ENCODE measurements at places on chromosomes 16 and 17.
A peak's percentile ranks its signal among the peaks of the same experiment; 100 is the strongest.

DNA sequence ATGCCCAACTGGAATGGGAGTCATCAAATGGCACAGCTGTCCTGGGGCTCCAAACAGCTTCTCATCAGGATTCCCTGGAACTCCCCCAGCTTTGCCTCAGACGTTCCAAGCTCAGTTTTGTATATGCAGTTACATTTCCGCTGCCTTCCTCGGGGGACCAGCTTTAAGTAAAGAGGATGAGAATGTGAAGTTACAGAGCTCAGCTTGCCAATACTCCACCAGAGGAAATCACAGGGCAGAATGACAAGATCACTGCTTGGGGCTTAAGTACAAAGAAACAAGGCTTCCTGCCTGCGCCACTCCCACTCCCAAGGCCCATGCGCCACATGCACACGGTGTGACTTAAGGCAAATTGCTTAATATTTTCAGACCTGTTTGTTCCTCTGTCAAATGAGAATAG, 272.4 kb upstream of the CDH11 start:
- DNase-seq = no peak

- DNase-seq = peak; percentile 70
These were observed 47.5 kb downstream of the WNT3 start for GRCh38 chr17:46770818-46771560.

DNA sequence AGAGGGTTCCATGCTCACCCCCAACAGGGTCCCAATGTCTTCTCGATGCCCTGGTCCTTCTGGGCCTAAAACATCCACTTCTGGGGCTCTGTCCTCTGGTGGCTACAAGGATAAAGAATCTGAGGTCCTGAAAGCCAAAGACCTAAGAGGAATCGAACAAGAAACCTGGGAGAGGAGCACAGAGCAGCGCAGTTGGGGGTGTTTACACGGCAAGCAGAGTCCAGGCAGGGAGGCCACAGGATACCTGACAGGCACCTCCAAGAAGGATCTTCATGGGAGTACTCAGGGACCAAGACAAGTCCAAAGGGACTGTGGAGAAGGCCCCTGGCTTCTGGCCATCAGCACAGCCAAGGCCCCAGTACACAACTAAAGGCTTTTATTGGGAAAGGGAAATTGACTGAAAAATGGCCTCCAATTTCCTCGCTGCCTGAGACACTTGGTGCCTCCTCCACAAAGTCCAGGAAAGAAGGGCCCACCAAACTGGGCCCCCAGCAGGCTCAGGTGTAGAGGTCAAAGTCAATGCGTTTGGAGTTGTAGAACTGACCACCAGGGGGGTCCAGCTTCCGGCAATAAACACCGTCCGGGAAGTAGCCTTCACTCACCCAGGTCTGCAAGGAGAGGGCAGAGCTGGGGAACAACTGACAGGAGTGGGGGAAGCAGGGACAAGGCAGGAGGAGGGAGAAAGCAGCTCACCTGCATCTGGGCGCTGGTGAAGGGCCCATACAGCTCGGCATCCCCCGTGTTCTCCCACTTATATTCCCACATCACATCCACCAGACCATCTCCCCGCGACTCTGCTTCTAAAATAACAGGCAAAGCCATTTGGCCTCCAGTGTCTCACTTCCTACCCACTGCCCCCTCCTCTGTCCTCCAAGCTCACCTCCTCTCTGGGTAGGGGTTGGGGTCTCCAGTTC, 2.4 kb downstream of the CD2BP2 start:
- no peak for DNase-seq

GRCh38 chr16:814974-815373, 14.4 kb upstream of the GNG13 start:
- no peak for DNase-seq

GRCh38 chr16:88068476-88069396, 117.5 kb downstream of the BANP start:
- DNase-seq = peak; percentile 19

DNA sequence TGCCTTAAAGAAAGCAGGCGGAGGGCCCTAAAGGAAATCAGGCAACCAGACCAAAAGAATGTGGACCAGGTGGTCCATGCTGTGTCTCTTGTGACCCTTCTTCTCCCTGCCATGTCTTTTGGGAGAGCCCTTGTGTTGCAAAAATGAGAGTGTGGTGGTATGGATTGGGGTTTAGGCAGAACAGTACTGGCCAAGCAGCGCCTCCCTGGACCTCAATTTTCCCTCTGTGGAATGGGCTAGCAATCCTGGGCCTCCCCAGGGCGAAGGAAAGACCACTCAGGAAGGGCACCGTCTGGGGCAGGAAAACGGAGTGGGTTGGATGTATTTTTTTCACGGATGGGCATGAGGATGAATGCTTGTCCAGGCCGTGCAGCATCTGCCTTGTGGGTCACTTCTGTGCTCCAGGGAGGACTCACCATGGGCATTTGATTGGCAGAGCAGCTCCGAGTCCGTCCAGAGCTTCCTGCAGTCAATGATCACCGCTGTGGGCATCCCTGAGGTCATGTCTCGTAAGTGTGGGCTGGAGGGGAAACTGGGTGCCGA, 7.6 kb upstream of the NLRC5 start:
- no peak for DNase-seq

DNA sequence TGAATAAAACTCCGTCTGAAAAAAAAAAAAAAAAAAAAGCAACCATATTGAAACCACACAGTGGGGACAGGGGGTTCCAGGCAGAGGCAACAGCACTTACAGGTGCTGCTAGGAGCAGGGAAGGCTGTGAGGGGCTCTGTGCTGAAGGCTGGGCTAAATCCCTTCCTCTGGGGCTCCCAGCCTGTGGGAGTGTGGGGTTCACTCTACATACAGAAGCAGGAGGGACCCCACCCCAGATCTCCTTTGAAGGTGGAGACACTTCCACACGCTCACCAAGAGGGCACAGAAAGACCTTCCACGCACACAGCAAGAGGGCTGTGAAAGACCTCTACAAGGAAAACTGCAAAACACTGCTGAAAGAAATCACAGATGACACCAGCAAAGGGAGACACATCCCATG, 53.9 kb downstream of the USP22 start:
- DNase-seq = no peak

All from glutamatergic neuron (in vitro differentiated cells).